ENCODE measurements at places on chromosomes 4 and X.

DNA sequence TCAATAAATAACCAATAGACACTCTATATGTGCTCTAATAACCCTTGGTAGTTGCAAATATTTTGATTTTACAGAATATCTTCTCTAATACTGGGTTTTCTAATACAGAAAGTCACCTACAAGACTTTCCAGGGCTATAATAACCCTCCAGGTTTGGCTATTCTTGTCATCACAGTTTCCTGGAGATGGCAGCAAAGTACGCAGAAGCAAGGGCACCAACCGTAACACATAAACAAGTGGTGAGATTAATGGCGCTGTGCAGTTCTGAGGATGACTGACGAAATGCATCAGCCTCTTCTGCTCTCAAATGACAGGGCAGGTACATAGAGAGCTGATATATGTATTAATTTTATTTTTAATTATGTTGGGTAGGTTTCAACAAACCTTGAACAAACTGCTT is 122.4 kb downstream of the C4orf33 start:
- no peak for DNase-seq

DNA sequence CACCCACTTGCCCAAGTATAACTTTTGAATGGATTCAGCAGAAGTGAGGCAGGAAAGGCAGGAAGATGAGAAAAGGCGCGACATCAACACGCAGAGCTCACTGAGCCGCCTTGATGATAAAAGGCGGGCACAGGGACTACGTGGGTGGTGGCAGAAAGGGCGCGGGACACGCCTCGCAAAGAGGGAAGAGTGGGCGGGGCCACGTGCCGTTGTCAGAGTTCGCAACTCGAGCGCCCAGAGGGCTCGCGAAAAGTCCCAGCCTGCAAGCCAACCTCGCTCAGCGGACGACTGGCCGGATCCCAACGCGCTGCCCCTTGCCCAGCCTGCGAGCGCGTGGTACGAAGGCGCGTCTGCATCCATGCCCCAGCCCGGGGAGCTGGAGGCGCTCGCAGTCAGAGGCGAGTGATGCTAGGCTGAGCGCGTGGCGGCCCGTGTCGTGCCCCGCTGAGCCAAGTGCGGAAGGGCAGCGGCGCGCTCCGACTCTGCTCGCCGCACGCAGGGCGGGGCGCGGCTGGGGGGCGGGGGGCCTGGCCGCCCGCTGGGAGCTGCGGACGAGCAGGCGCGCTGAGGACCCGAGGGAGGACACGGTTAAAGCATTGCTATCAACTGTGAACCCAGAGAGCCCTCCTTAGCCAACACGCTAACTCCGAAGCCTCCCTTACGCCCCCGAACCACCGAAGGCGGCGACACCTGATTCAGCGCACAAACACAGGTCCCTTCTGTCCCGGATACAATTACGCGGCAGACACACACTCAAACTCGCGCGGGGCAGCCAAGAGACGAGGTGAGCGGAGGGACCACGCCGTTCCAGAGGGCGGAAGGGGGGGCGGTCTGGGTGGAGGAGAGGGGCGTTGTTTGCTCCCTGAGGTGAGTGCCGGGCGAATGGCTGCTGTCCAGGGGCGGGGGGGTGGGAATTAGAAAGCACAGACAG is at the start of gene UGT8:
TSS of gene UGT8 (plus strand) at position 617 of the 931 bp plus-strand sequence. CDS start 24,074 bp downstream, outside the sequence.
- peak; percentile 35 for DNase-seq

- no peak for DNase-seq
These were observed 140.4 kb downstream of the SLC10A7 start for GRCh38 chr4:146381263-146381872.

GRCh38 chr4:7532043-7532442 is 97.3 kb upstream of the PSAPL1 start:
- no peak for DNase-seq

Data from stimulated activated CD4-positive, alpha-beta T cell treated with anti-CD3 and anti-CD28 coated beads, Interleukin-2, amount 100 ng/mL, for 48 hours (primary cell).